Mesothelial cell of epicardium (in vitro differentiated cells): ENCODE measurements at places on chromosomes 11 and 22. TPM values are rescaled to one million over a fixed set of nuclear protein-coding genes. Genes with fewer than 3 reads are reported as not detected.

DNA sequence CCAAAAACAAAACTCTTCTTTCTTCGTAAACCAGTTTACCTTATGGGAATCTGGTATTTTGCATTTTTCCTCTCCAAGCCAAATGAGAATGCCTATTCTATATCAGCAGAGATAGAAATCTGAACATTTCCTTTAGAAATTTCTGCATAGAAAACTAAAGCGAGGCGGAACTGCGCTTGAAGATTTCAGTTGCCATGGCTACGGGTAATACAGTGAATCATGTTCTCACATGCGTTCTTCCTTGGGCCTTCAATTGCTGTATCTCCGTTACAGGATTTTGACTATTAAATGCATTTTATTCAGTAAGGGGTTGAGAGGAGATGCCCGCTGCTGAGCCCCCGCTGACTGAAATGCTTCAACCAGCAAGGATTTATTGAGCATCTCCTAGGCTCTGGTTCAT, 108.2 kb upstream of the CRYBB3 start:
- H3K27ac ChIP-seq, result no peak overlapping the region
- H3K27me3 ChIP-seq, result no peaks in the 10 kb centered on the region
- no peak overlapping the region for H3K4me3 ChIP-seq
- no peak for DNase-seq

DNA sequence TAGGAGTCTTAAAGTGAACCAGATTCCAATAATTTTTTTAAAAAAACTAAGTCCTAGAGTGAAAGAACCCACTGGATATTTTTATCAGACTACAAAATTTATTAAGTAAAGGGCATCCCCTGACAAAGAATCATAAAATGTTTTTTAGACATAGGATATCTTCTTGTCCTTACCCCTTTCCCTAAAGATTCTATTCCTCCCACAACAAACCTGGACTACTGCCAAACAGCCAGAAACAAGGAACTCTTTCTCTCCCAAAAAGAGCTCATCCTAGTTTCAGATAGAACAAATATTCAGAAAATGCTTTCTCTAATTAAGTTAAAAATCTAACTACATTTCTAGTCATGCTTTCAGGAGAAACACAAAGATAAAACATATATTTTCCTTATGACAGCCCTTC, 327.1 kb downstream of the FAM181B start:
- peaks cover 32% of the 10 kb centered on the region for H3K4me1 ChIP-seq
- H3K27me3 ChIP-seq, result peaks cover 19% of the 10 kb centered on the region
- DNase-seq, result no peak
- H3K27ac ChIP-seq, result peak overlapping the region; percentile 74
- H3K36me3 ChIP-seq, result no peaks in the 10 kb centered on the region
- no peak overlapping the region for H3K4me3 ChIP-seq

GRCh38 chr22:28143961-28144745, 225.1 kb upstream of the PITPNB start:
- H3K27me3 ChIP-seq, result no peaks in the 10 kb centered on the region
- peak overlapping the region; percentile 74 for H3K27ac ChIP-seq
- H3K4me1 ChIP-seq, result peaks cover 74% of the 10 kb centered on the region
- no peak for DNase-seq
- no peaks in the 10 kb centered on the region for H3K36me3 ChIP-seq

BBS1 gene
- 61.5 to 62.0 TPM (median 61.5 TPM) in 3 replicates for total RNA-seq

LYVE1 gene
- total RNA-seq, result 0.13 to 0.25 TPM (median 0.18 TPM) in 3 replicates

CRYBB2 gene
- total RNA-seq, result not detected in 3 replicates

DNA sequence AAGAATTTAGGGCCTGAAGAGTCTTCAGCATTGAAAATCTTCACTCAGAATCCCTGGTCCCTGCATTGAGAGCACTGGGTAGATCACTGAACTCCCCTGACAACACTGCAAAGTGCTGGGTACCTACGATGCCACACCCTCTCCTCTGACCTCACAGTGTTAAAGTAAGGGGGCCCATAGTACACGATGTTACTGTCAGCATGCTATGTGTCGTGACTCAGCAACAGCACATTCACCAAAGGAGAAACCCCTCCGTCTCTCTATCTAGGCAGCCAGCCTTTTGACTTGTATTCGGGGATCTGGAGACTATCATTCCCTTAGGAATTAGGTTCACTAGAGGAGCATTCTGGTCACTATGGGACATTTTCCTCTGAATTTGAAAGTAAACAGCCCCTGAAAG, 67.4 kb upstream of the PITPNB start:
- H3K27me3 ChIP-seq, result no peaks in the 10 kb centered on the region
- peaks cover 47% of the 10 kb centered on the region for H3K36me3 ChIP-seq
- no peak overlapping the region for H3K27ac ChIP-seq

TEX12 gene
- 0.36 to 0.65 TPM in 2 of 3 replicates, not detected in the other for total RNA-seq

CASP1 gene
- total RNA-seq, result 2.7 to 4.9 TPM (median 2.8 TPM) in 3 replicates

DNA sequence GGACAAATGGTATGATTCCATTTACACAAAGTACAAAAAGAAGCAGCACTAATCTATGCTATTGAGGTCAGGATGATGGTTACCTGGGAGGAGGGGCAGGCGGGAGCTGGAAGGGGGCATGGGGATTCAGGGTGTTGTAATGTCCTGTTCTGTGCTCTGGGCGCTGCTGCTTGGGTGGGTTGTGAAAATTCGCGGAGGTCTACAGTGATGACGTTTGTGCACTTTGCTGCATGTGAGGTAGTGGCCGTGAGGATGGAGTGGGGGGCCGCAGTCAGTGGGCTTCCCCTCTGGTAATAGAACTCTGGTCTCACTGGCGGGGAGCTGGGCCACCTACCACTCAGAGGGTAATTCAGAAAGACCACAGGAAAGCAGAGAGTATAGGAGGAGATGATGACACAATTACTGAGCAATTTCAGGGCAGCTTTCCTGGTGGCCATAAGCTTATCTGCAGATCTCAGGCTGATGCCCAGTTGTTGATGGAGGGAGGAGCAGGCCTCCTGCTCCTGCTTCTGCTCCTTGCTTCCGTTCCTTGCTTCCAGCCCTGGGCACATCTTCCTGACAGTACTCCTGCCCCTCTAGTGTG, 121.5 kb downstream of the CEP164 start:
- peaks cover 10% of the 10 kb centered on the region for H3K4me1 ChIP-seq
- no peak for DNase-seq
- H3K36me3 ChIP-seq, result peaks cover 2% of the 10 kb centered on the region
- H3K27me3 ChIP-seq, result peaks cover 48% of the 10 kb centered on the region
- no peak overlapping the region for H3K27ac ChIP-seq

DNA sequence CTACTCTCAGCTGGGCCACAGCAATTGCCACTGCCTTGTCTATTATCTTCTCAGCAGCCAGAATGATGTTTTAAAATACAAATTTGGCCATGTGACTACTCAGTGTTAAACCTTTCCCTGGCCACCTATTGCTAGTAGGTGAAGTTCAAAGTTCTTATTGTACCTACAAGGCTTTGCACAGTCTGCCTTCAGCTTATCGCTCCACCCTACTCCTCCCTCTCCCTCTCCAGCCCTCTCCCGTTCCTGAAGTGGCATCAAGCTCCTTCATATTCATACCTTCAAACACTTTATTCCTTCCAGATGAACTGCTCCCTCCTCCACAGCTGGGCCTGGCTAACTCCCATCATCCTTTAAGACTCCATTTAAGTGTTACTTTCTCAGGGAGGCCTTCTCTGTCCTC, 37.3 kb downstream of the OR10A6 start:
- DNase-seq, result no peak
- H3K27ac ChIP-seq, result peak overlapping the region; percentile 71
- H3K36me3 ChIP-seq, result peaks cover 4% of the 10 kb centered on the region
- no peaks in the 10 kb centered on the region for H3K27me3 ChIP-seq
- peaks cover 25% of the 10 kb centered on the region for H3K4me1 ChIP-seq

- no peak for DNase-seq
- no peak overlapping the region for H3K27ac ChIP-seq
- H3K4me1 ChIP-seq, result no peaks in the 10 kb centered on the region
- H3K27me3 ChIP-seq, result peaks cover 1% of the 10 kb centered on the region
- H3K36me3 ChIP-seq, result peaks cover 2% of the 10 kb centered on the region
Observed at GRCh38 chr11:96530473-96530872, 140.7 kb downstream of the JRKL start.

DNA sequence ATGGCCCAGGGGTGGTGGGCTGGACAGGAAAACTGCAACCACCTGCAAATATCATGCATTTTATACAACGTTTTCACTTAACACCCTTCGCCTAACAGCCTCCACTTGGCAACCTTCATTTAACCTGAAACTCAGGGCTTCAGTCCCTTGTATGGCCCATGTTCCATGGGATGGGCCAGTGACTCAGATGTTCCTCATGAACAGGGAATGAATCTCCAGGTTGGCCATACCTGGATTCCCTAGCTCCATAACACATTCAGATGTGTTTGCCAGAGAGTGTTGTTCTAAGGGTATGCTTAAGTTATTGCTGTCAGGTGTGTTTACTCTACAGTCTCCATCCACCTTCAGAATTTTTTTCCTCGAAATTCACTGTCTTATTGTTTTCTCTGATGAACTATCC, 316.9 kb downstream of the JRKL start:
- H3K4me1 ChIP-seq, result peaks cover 22% of the 10 kb centered on the region
- H3K36me3 ChIP-seq, result no peaks in the 10 kb centered on the region
- DNase-seq, result no peak

TRIM68 gene
- total RNA-seq, result 20.2 to 23.3 TPM (median 21.4 TPM) in 3 replicates

C11orf42 gene
- not detected in 3 replicates for total RNA-seq

CNIH2 gene
- total RNA-seq, result 10.1 to 11.5 TPM (median 10.2 TPM) in 3 replicates

DNA sequence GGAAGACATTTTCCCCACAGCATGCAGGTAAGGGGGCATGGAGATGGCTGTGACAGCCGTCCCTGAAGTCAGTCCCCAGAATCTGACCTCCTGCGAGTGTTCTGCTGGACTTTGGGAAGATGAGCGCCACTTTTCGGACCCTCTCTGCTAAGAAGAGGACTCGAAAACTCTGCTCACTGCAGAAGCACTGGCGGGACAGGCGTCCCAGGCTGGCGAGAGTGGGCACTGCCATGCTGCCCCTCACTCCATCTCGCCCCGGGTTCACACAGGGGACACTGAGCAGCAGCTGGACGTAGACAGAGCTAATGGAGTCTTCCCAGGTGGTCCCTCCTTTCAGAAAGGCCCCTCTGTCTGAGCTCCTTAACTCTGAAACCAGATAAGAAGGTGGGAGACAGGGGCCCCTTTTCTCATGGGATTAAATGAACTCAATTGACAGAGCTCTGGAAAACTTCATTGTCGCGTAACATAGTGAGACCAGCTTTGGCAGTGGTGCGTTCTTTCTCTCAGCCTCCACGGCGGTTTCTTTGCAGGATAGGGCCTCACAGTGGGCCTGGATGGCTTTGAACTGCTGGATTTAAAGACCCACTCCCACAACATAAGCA, 4.8 kb downstream of the ADAMTS8 start:
- H3K36me3 ChIP-seq, result no peaks in the 10 kb centered on the region
- H3K4me3 ChIP-seq, result no peak overlapping the region
- H3K27me3 ChIP-seq, result peaks cover 58% of the 10 kb centered on the region

GRCh38 chr11:134100171-134100570, 31.3 kb downstream of the JAM3 start:
- DNase-seq, result no peak
- peaks cover 3% of the 10 kb centered on the region for H3K36me3 ChIP-seq
- H3K27me3 ChIP-seq, result no peaks in the 10 kb centered on the region
- H3K4me3 ChIP-seq, result no peak overlapping the region
- H3K27ac ChIP-seq, result no peak overlapping the region

- H3K4me1 ChIP-seq, result peaks cover 12% of the 10 kb centered on the region
- no peaks in the 10 kb centered on the region for H3K36me3 ChIP-seq
- peak overlapping the region; percentile 82 for H3K27ac ChIP-seq
- peak; percentile 81 for DNase-seq
- H3K4me3 ChIP-seq, result peak overlapping the region; percentile 62
Observed at GRCh38 chr11:67613960-67614715, 7.4 kb downstream of the NDUFV1 start.

DNA sequence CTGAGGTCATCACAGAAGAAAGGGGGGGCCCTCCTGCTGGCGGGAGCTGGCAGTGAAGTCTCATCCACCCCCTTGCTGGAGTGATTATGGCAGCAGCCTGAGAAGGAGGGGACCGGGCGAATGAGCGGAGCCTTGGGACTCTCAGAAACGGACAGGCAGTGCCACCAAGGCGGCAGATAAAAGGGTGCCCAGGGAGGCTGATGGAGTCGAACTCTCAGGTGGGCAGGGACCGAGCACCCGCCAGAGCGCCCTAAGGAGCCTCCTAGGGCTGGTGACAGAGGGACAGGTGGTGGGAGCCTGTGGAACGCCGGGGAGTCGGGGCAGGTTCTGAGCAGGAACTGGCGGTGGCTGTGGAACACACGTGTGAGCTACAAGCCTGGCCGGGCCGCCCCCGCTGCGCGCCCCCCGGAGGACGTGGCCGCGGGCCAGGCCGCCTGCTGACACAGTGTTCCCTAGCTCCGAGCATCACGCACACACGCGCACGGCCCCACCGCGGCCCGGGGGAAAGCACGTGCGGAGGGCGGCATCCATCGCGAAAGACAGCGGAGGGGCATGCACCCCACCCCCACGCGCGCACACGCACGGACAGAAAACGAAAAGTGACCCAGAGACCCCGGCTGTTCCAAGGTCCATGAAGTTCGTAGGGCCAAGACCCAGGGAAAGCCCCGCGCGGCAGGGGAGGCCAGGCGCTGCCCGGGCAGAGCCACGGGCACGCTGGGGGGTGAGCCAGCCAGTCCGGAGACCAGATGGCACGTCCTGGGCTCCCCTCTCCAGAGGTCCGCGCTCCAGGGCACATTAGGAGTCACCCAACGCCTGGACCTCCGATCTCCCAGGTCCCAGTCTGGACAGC, 1.0 kb downstream of the VWCE start:
- H3K27ac ChIP-seq, result no peak overlapping the region
- peaks cover 13% of the 10 kb centered on the region for H3K36me3 ChIP-seq
- DNase-seq, result peak; percentile 64
- H3K27me3 ChIP-seq, result peaks cover 20% of the 10 kb centered on the region
- H3K4me3 ChIP-seq, result peak overlapping the region; percentile 74
- peaks cover 11% of the 10 kb centered on the region for H3K4me1 ChIP-seq

NAALAD2 gene
- 33.6 to 39.7 TPM (median 39.5 TPM) in 3 replicates for total RNA-seq

DNA sequence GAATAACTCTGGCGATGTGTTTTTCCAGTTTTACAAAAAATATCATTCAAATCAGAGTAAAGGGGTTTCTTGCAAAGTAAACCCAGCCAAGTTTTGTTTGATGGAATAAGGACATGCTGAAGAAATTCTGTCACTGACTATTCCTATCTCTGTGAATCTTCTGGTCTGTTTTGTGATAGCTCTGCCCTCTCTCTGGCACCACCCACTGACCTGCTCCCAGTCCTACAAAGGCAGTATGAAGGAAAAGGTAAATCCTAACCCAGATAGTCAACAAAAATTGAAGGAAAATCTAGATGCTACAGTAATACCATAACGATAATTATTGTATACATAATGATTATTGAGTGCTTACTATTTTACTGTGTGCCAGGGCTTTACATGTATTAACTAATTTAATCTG, 76.3 kb upstream of the TP53AIP1 start:
- H3K27ac ChIP-seq, result no peak overlapping the region
- no peaks in the 10 kb centered on the region for H3K27me3 ChIP-seq
- no peak overlapping the region for H3K4me3 ChIP-seq
- H3K4me1 ChIP-seq, result peaks cover 14% of the 10 kb centered on the region
